Type B pancreatic cell (in vitro differentiated cells): ENCODE measurements at places on chromosomes 3 and 15. TPM values are rescaled to one million over a fixed set of nuclear protein-coding genes. Genes with fewer than 3 reads are reported as not detected.

DUOX1 gene
- 5.5 and 11.1 TPM in 2 replicates for total RNA-seq

GOLGA8T gene
- total RNA-seq: 0.19 and 0.99 TPM in 2 replicates

SYNPR gene
- total RNA-seq: 0.55 and 2.3 TPM in 2 replicates

FBXL2 gene
- 21.6 and 22.1 TPM in 2 replicates for total RNA-seq

PRSS50 gene
- total RNA-seq: 1.1 and 1.2 TPM in 2 replicates

ABI3BP gene
- total RNA-seq: 5.0 and 7.3 TPM in 2 replicates

SSUH2 gene
- total RNA-seq: 0.45 and 1.4 TPM in 2 replicates

C3orf22 gene
- total RNA-seq: not detected in 2 replicates

SCAANT1 gene
- total RNA-seq: not detected in 2 replicates

KLHL24 gene
- total RNA-seq: 77.3 and 86.4 TPM in 2 replicates

HERC2 gene
- 57.6 and 80.1 TPM in 2 replicates for total RNA-seq

DNA sequence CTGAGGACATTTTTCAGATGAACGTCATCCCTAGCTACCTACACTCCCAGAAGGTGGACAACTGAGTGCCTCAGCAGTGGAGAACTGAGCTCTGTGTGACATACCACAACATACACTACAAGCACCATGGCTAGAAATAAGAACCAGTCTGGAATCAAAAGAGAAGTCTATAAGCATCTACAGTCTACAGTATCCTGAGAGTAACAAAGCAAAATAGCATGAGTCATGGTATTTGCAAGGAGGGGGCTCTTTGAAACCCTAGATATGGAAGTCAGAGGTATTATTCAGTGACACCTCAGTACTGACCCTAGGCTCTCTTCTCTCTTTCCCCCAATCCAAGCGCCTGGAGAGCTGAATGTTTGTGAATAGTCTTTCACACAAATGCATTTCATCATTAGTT is 87.5 kb downstream of the TNIK start:
- H3K4me3 ChIP-seq: no peak overlapping the region
- H3K36me3 ChIP-seq: no peaks in the 10 kb centered on the region
- no peak overlapping the region for H3K27ac ChIP-seq

DNA sequence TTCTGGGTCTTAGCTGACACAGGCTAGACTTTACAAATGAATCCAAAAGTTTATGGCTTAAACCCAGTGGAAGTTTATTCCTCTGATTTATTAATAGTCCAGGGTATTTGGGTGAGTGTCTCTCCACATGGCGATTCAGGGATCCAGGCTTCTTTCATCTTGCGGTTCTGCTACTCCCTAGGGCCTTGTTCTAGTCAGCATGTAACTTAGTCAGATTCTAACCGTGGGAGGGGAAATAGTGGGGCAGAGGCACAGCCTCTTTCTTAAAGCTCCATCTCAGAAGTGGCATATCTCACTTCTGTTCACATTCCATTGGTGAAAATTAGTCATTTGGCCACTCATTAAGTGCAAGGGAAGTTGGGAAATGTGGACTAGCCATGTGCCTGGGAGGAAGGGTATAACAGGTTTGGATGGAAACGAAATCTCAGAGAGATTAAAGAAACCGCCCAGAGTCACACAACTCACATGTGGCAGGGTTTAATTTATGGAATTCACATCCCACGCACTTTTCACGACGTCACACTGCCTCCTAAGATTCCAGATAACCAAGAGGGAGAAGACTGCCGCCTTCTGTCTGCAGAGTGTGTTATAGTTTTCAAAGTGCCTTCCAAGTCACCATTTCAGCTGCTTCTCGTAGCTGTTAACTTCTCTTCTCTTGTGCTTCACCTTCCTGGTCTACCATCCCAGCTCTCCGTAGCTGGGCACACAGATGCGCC is 11.4 kb upstream of the RASGRF1 start:
- no peak for DNase-seq
- no peaks in the 10 kb centered on the region for H3K4me1 ChIP-seq
- H3K27ac ChIP-seq: no peak overlapping the region
- peaks cover 87% of the 10 kb centered on the region for H3K27me3 ChIP-seq

DNA sequence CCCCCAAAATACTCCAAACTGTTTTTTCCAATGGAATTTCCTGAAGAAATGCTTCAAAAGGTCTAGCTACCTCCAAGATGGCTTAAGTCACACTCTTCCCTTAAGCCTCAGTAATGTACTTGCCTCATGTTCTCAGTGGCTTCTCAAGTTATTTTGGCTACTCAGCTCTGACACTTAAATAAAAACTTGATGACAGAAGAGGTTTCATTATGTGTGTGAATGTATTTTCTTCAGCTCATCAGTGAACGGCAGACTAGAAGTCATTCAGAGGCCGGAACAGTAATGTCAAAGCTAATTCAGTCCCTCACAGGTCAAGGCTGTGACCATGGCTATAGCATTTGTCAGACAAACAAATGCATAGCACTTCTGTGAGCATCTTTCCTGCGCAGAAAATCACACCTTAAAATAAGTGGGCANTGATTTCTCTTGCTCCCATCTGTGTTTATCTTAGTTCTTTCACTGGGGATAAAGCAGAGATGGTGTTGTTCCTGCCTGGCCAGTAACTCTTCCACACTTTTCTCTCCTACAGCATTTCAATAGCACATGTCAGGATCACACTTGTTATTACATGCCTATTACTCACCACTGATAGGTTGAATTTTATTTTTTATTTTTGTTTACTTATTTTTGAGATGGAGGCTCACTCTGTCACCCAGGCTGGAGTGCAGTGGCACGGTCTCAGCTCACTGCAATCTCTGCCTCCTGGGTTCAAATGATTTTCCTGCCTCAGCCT is 68.5 kb upstream of the PLCL2 start:
- H3K4me3 ChIP-seq: no peak overlapping the region
- no peak for DNase-seq
- H3K36me3 ChIP-seq: no peaks in the 10 kb centered on the region

GRCh38 chr3:77931255-77932009 is 891.5 kb downstream of the ROBO2 start:
- no peak overlapping the region for H3K27ac ChIP-seq
- peaks cover 12% of the 10 kb centered on the region for H3K4me1 ChIP-seq
- DNase-seq: no peak
- H3K27me3 ChIP-seq: no peaks in the 10 kb centered on the region

GRCh38 chr3:11285471-11285870 is 13.3 kb downstream of the ATG7 start:
- no peak overlapping the region for H3K4me3 ChIP-seq
- peaks cover 4% of the 10 kb centered on the region for H3K36me3 ChIP-seq
- H3K27me3 ChIP-seq: no peaks in the 10 kb centered on the region
- no peak for DNase-seq
- H3K4me1 ChIP-seq: peaks cover 26% of the 10 kb centered on the region

DNA sequence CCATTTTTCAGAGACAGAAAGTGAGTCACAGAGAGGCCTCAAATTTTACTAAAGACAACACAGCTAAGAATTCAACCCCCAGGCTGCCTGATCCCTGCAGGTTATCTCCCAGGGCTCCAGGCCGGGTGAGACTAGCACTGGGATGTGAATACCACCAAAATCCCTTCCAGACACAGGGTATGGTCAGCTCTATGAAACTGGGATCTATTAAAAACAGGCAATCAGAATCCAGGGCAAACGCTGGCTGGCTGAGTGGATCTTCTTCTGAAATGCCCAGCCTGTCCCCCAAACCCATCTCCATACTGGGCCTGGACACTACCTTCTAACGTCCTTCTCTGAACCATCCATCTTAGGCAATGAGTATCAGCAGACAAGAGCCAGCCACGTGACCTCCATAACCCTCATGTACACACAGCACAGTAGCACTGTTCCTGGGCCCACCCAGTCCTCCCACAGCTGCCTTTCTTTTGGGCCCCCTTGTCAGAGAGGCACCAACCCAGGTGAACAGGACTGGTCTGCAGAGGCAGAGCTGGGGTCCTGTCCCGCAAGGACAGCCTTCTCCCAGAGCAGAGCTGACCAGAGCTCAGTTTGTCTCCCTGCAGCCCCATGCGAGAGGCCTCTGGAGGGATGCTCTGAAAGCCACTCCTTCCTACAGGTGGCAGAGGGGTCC is 1.9 kb downstream of the RAB6B start:
- H3K36me3 ChIP-seq: no peaks in the 10 kb centered on the region
- peaks cover 36% of the 10 kb centered on the region for H3K27me3 ChIP-seq
- H3K27ac ChIP-seq: no peak overlapping the region
- no peaks in the 10 kb centered on the region for H3K4me1 ChIP-seq

- peaks cover 43% of the 10 kb centered on the region for H3K4me1 ChIP-seq
- H3K27me3 ChIP-seq: no peaks in the 10 kb centered on the region
- peak overlapping the region; percentile 81 for H3K27ac ChIP-seq
- H3K4me3 ChIP-seq: peak overlapping the region; percentile 70
- H3K36me3 ChIP-seq: peaks cover 12% of the 10 kb centered on the region
Observed at GRCh38 chr3:42025370-42026138, 63.7 kb upstream of the ULK4 start.

GRCh38 chr3:59432665-59433064 is 382.8 kb upstream of the CFAP20DC start:
- H3K27me3 ChIP-seq: peaks cover 17% of the 10 kb centered on the region
- no peak overlapping the region for H3K27ac ChIP-seq
- no peak for DNase-seq
- H3K36me3 ChIP-seq: no peaks in the 10 kb centered on the region
- no peak overlapping the region for H3K4me3 ChIP-seq
- peaks cover 11% of the 10 kb centered on the region for H3K4me1 ChIP-seq
